ENCODE measurements at places on chromosomes 4 and X. TPM values are rescaled to one million over a fixed set of nuclear protein-coding genes. Genes with fewer than 3 reads are reported as not detected.
A peak's percentile ranks its signal among the peaks of the same experiment; 100 is the strongest.

GRCh38 chr4:3303565-3303824 lies 10.7 kb downstream of the RGS12 start:
- no peak for DNase-seq

The DCAF8L2 gene
- total RNA-seq = not detected

The TRIM75 gene
- total RNA-seq = not detected

- peak; percentile 6 for DNase-seq
These were observed 391.5 kb upstream of the IGFBP7 start for GRCh38 chr4:57501720-57502119.

- DNase-seq = no peak
These were observed 31.0 kb downstream of the KDM6A start for GRCh38 chrX:44903830-44904530.

GRCh38 chrX:39956803-39957394 lies 140.9 kb downstream of the BCOR start:
- DNase-seq = no peak

- no peak for DNase-seq
These were observed 45.1 kb downstream of the STX18 start for GRCh38 chr4:4496592-4497372.

The CT47B1 gene
- total RNA-seq = not detected

The ZDHHC15 gene
- not detected for total RNA-seq

DNA sequence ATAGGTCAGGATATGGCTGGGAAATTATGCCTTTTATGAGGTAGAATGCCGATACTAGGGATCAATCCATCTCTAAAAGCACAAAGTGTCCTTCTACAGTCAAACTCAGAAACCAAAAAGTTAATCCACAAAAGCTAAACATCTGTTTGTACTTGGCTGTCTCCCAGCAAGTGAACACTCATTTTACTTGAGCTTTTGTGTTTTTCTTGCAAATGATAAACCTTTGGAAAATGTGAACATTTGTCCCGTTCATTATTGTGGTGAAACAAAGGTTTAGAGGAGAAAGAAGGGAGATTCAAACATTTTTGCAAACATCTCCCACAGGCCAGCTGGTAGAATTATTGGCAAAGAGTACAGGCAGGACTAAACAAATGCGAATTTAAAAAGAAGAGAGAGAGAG lies 300.6 kb upstream of the SPANXN1 start:
- no peak for DNase-seq

- no peak for DNase-seq
These were observed 56.8 kb downstream of the RBPJ start for GRCh38 chr4:26377328-26378311.

- peak; percentile 16 for DNase-seq
These were observed 1.1 kb downstream of the LIN54 start for GRCh38 chr4:83009529-83009928.

The PF4V1 gene
- not detected for total RNA-seq

- DNase-seq = no peak
These were observed 77.1 kb upstream of the ATOH1 start for GRCh38 chr4:93751411-93751810.

GRCh38 chr4:126028876-126029275 lies 714.1 kb downstream of the FAT4 start:
- peak; percentile 76 for DNase-seq

DNA sequence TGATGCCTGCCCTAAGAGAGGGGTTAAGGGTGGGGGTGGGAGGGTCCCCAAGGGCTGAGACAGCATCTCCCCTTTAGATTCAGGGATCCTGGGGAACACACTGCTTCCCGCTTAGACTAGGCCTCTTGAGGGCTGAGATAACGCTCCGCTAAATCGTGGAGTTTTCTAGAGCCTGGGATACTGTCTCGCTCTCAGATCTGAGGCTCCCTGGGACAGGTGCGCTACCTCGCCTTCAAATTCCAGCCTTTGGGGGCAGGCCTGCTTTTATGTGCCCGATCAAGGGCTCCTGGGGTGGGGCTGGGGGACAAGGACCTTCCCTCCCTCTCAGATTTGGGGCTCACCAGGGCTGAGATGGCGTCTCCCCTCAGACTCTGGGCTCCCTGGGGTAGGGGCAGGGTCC lies 440 bp upstream of the ARHGAP36 start:
- DNase-seq = no peak

The SERTM2 gene
- total RNA-seq = under 0.01 TPM

The GABRG1 gene
- not detected for total RNA-seq

DNA sequence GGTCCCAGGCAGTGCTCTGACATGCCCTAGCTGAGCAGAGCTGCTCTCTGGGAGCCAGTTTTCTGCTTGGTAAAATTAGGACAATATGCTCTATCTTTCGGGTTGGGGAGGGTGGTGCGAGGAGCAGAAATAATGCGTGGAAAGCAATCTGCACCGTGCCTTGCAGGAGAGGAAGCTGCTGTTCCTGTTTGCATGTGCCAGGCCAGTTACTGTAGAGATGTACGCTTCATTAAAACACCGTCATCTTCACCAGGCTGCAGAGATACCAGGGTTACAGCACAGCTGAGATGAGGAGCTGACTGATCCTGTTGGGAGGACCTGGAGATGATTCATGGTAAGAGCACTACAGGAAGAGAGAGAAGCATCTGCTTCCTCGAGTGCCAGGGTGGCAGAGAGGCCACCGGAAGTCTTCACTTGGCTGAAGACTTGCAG lies 29.5 kb upstream of the IRF2 start:
- peak; percentile 20 for DNase-seq

The ODAPH gene
- not detected for total RNA-seq

The MAGEC2 gene
- total RNA-seq = not detected

GRCh38 chr4:72430050-72430449 lies 139.0 kb downstream of the ADAMTS3 start:
- no peak for DNase-seq

- no peak for DNase-seq
These were observed 331.8 kb downstream of the DKK2 start for GRCh38 chr4:106704253-106704870.
